Right cardiac atrium (tissue), 5 donors: ENCODE measurements at places on chromosomes 1 and 21.

DNA sequence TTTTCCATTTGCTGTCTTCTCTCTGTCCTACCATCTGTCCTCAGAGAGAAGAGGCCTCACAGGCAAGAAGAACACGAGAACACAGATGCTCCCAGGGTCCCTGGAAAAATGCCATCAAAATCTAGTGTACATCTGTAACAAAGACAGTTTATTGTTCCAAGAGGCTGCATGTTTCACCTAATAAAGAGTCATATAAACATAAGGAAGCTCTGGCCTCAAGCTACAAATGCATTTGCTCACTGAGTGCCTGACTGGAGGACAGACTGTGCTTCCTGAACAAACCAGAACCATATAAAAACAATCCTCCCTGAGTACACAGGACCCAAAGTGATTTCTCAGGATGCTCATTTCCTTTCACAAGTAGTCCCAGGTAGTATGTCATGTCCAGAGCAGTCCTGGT lies 76.3 kb upstream of the SLC44A3 start:
- DNase-seq, result no peak

DNA sequence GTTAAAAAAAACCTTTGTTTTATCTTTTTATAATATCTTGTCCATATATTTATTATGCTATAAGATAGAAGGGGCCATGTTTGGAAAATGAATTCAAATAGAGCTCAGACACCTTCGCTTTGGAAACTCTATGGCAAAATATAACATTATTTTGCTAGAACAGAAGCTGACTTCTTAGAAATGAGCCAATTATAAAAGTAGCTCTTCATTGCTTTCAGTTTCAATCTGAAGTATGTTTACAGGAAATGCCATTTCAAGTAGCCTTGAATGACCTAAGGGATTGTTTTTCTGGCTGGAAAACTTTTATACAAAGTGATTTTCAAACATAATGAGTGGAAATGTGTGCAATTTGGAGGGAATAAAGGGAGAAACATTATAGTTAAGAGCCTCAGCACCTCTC lies 37.8 kb upstream of the GBP5 start:
- DNase-seq, result no peak

GRCh38 chr1:247906504-247907047 lies 11.2 kb downstream of the OR2W3 start:
- no peak for DNase-seq

GRCh38 chr1:221241592-221241991 lies 362.3 kb downstream of the HLX start:
- no peak for DNase-seq

GRCh38 chr1:110707232-110707631 lies 32.5 kb upstream of the KCNA3 start:
- no peak for DNase-seq
